ENCODE measurements at places on chromosomes 11 and 22.

DNA sequence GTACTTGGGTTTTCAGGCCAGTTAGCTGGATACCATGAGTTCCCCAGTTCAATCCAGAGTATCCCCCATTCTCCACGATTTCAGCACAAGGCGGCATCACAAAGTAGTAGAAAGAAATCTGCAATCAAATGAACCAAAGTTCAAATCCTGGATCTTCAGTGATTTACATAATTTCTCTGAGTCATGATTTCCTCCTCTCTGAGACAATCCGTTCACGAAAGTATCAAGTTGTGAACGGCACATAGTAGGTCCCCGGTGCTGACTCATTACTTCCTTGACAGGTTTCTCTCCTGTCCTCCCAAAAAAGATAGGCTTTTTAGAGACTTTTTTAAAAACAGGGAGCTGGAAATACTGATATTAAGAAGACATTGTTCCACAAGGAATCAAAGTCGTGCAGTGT is 69.1 kb upstream of the AKIP1 start:
- DNase-seq = no peak

GRCh38 chr11:29018631-29019030 is 910.4 kb downstream of the METTL15 start:
- DNase-seq = no peak

GRCh38 chr11:93700830-93701229 is 39.3 kb downstream of the CEP295 start:
- DNase-seq = no peak

- DNase-seq = no peak
Observed at GRCh38 chr11:102914238-102915043, 39.7 kb upstream of the MMP12 start.

GRCh38 chr11:16779436-16779835 is 41.0 kb downstream of the C11orf58 start:
- DNase-seq = no peak

DNA sequence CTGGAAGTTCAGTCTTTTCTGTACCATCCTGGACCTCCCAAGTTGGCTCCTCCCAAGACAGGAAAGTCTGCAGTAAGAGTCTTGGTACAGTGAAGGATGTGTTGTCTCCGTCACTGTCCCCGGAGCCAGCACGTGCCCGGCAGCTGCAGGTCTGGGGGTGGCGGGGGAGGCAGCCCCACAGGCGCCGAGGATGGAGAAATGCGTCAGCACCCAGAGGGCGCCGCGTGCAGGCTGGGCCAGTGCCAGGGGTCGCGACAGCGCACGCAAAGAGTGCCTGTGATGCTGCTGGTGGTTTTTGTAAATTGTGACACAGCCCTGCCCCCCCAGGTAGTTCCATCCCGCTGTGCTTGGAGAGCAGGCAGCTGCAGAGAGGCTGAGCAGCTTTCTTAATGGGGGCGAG is 1200.5 kb downstream of the BRD1 start:
- no peak for DNase-seq

GRCh38 chr11:96680211-96681018 is 290.6 kb downstream of the JRKL start:
- no peak for DNase-seq

All from globus pallidus (tissue), 1 donor.